Myometrial cell (primary cell): ENCODE measurements at places on chromosomes 4 and X. TPM values are rescaled to one million over a fixed set of nuclear protein-coding genes. Genes with fewer than 3 reads are reported as not detected.

The F11 gene
- total RNA-seq, result not detected in 2 replicates

The HMGN5 gene
- 0.29 and 0.89 TPM in 2 replicates for total RNA-seq

The ABLIM2 gene
- not detected in 2 replicates for total RNA-seq

The DUX4 gene
- not detected in 2 replicates for total RNA-seq

The RAB39B gene
- 0.35 TPM in 1 of 2 replicates, not detected in the other for total RNA-seq

The VSIG1 gene
- total RNA-seq, result 0.35 TPM in 1 of 2 replicates, not detected in the other

The SASH3 gene
- not detected in 2 replicates for total RNA-seq
